ENCODE measurements at places on chromosomes 2 and 18.

DNA sequence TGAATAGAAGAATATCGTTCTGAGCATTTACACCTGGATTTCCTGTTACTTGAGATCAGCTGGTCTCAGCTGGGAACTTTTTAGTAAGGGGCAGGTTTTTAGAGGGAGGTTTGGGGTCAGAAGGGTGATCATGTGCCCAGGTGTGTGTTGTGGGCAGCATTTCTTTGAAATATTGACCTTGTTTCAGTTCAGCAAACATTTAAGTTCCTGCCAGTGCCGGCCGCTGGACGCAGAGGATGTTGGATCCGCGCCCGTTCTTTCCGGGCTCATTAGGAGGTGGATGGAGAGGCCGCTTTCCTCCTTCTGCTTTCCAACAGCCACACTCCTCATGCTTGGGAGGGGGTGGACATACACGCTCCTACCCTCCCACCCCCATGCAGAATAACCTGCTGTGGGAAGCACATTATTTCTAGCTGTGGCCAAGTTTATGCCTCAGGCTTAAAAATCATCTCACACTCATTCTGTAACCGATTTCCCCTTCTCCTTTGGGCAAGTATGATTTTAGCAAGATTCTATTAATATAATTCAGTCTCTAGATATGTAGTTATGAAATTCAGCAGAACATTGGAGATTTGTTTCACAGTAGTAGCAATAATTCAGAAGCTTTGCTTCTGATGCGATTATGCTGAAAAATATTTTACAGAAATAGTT is 131.4 kb downstream of the ZNF236 start:
- DNase-seq: peak; percentile 33

DNA sequence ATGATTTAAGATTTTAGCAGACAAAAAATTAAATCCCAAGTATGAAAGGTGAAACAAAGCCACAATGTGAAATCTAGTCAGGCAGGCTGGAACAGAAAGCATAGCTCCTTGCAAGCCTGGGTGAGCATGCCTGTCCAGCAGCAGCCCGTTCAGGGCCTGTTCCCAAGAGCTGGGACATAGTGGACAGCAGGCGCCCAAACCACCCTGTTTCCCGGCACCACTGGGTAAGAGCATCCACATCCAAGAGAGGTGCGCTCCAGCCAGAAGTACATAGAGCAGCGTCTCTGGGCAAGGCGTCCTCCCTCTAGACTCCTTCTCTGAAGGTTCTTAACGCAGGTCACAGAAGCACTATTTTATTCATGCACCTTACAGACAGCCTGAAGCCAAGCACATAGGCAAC is 80.8 kb downstream of the DNER start:
- no peak for DNase-seq

DNA sequence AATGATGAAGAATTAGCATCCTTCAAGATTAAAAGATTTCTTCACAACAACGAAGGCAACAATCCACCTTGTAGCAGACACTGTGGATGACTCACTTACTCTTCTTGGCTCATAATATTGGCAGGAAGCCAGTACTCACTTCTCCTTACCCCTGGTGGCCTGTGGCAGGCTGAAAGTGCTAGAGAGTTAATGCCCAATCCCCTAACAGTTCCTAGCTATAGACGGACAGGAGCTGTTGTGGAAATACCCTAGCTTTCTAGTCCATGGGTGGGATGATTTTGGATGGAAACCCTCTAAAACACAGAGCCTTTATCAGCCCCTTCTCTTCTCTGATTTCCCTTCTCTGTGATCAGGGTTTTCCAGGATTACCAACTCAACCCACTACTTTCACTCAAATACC is 128.6 kb upstream of the NYAP2 start:
- DNase-seq: peak; percentile 79

DNA sequence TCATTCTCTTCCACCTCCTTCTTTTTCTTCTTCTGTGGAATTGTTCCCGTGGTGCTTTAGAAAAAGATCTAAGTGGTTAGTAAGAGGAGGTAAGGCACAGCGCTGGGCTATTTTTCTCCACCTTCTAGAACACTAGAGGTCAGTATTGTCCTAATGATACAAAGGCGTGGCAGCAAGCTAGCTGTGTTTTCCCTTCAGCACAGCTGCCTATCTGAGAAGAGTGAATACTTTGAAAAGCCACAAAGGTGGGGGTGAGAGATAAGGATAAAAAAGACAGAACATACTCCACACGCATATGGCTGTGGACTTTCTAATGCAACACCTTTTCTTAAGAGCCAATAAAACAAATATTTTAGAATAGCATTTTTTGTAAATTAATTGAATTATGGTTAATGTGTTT is 2.1 kb downstream of the CNTNAP5 start:
- peak; percentile 51 for DNase-seq

- no peak for DNase-seq
Measured at GRCh38 chr2:177673602-177674595, 281.3 kb downstream of the AGPS start.

DNA sequence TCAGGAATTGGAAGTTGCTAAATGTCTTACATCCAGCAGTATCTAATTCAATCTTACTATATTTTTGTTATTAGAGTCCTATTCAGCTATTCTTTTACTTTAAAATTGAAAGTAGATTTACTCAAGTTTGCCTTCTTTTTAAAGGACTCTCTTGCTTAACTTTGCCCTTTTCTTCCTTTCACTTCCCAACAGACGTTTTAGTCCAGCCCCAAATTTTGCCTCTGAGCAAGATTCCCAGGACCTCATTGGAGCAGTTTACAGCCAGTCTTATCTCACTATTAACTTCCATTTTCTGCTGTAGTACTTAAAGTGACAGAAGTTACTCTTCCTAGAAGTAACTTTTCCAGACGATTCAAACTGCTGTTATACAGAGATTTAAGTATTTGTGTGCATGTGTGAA is 1.7 kb upstream of the PRKD3 start:
- peak; percentile 90 for DNase-seq

DNA sequence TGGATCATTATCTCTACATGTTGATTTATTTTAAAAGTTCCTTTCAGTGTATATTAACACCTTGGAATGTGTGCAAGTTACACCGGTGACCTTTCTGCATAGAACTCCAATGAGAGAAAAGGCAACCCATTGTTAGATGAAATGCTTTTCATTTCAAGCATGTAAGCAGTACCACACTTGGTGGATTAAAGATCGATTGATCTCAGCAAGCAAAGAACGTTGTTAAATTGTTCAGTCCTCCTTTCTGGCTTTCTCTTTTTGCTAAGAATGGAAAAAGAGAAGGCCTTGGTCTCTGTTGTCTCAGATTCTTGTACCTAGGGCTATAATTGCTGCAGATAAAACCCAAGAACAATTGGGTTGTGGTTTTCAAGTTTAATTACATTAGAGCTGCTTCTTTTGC is 843.0 kb downstream of the DPP10 start:
- no peak for DNase-seq

- no peak for DNase-seq
Measured at GRCh38 chr18:44871771-44872170, 191.1 kb downstream of the SETBP1 start.

- peak; percentile 22 for DNase-seq
Measured at GRCh38 chr2:127174136-127174535, 46.0 kb downstream of the CYP27C1 start.

DNA sequence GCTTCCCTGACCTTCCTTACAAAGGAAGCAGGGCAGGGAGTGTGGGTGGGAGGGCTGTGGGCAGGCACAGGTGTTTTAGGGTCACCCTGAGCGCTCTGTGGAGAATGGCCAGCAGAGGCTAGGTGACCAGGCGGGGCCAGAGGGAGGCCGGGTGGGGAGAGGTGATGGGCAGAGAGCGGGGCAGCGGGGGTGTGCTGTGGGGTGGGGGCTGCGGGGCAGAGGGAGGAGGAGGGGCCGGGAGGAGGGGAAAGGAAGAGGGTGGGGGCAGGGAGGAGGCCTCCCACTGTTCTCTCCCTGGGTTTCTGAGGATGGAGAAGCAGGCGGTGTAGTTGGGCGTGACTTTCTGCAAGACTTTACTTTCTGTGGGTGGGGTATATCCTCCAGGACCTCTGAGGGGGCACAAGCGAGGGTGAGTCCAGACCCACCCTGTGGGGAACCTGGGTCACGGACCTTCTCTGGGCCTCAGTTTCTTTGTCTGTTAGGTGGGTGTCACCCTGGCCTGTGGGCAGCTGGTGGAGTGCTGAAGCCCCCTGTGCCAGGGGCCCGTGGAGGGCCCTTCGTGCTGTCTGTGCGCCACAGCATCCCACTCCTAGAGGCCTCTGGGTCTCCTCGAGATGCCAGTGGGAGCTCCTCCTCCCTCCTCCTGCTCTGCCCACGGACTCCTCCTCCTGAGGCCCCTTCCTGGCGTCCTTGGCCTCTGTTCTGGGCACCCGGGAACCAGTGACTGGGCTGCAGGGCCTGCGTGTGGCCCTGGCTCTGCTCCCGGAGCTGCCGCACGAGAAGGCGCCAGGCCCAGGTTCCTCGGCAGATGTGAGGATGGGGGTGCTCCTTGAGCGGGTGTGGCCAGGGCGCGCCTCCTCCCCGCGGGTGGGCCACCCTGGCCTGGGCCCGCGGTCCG is 6.3 kb upstream of the NEU4 start:
- DNase-seq: no peak

- DNase-seq: no peak
Measured at GRCh38 chr18:9992300-9992972, 78.6 kb downstream of the VAPA start.

DNA sequence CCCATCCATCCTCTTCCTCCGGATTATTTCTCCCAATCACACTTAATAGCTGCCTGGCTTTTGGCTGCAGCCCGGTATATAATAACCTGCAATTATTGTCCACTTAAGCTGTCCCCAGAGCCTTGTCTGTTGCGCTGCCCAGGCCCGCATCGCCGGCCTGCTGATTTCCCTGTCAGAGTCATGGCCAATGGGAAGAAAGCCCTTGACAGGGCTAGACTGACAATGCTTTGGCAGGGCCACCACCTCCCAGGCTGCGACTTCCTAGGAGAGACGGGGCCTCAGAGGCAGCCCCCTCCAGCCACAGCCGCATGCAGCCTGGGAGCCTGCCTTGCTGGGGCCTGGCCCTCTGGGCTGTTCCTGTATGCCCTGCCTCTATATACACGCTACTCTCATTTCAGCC is 10.0 kb upstream of the CELF4 start:
- no peak for DNase-seq

GRCh38 chr2:2005915-2006314 is 261.6 kb upstream of the PXDN start:
- no peak for DNase-seq

GRCh38 chr18:709771-710170 is 2.7 kb downstream of the ENOSF1 start:
- DNase-seq: no peak

DNA sequence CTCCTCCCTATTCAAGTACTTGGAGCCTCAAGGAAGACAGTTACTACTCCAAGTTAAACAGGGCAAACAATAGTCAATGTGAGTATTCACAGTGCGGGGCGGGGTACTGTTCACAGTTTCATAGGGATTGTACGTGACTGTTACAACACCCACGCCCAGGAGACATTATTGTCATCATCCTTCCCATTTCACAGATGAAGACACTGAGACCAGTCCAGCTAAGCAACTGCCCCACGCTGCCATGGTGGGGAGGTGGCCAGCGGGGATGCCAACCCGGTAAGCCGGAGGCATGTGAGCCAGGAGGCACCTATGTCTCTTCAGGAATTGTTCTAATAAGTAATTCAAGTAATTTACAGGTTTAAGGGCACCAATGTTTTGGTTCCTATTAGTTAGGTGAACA is 982 bp downstream of the HJURP start:
- no peak for DNase-seq

- no peak for DNase-seq
Measured at GRCh38 chr18:46736736-46737135, 20.1 kb downstream of the ST8SIA5 start.

Data from iris pigment epithelial cell (primary cell).